Ovary (tissue), 10 donors: ENCODE measurements at places on chromosomes 7 and 10. TPM values are rescaled to one million over a fixed set of nuclear protein-coding genes. Genes with fewer than 3 reads are reported as not detected.

DNA sequence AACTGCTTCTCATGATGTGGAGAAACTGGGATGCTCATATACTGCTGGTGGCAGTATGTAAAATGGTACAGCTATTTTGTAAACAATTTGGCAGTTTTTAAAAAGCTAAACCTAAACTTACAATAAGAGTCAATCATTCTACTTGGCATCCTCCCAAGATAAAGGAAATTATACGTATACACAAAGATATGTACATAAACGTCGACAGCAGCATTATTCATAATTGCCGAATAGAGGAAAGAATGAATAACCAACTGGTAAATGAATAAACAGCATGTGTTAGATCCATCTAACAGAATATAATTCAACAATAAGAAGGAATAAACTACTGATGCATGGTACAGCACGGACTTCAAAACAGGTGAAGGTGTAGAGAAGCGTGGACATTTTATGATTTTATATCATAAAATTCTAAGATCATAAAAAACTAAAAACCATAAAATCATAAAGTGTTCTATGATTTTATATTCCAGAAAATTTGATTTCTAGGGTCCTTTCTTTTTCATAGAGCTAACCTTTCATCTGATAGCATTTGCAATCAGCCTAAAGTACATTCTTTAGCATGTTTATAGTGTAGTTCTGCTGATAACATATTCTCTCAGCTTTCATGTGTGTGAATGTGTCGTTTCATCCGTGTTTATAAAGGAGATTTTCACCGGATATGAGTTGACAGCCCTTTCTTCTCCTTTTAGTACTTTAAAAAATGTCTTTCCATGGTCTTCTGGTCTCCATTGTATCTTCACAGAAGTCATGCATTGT lies 261.5 kb downstream of the DIP2C start:
- no peak for DNase-seq

- no peak for DNase-seq
Observed at GRCh38 chr7:80642871-80643270, 4.4 kb downstream of the CD36 start.

GRCh38 chr7:29341156-29341555 lies 146.6 kb downstream of the CHN2 start:
- DNase-seq: no peak

Gene LRRC17
- 64.3 TPM for total RNA-seq

DNA sequence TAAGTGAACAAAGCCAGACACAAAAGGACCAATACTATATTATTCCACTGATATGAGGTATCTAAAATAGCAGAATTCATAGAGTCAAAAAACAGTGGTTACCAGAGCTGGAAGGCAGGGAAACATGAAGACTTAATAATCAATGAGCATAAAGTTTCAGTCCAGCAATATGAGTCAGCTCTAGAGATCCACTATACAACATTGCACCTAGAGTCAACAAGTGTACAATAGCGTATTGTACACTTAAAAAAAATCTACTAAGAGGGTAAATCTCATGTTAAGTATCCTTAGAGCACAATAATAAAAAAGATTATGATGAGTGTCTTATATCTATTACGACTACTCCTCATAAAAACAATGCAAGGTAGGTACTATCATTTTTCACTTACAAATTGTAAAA lies 36.1 kb downstream of the C10orf90 start:
- DNase-seq: no peak

- DNase-seq: no peak
Observed at GRCh38 chr10:88874281-88874680, 5.8 kb upstream of the STAMBPL1 start.

DNA sequence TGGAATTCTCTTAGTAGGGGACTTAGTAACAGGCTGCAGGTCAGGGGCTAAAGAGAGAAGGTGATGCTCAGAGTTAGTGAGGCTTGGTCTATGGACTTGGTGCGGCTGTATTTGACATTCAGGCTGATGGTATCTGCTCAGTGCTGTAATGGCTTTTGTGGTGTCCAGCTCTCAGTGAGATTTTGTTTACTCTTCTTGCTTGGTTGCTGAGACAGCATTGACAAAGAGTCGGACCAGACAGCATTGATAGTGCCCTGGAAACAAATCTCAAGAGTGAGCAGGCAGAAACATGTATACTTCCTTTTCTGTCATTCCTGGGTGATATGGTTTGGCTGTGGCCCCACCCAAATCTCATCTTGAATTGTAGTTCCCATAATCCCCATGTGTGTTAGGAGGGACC lies 202.0 kb downstream of the STK31 start:
- no peak for DNase-seq

- DNase-seq: no peak
Observed at GRCh38 chr10:5817322-5818047, 4.3 kb upstream of the GDI2 start.

Gene CCDC3
- 23.9 TPM for total RNA-seq

- no peak for DNase-seq
Observed at GRCh38 chr10:127968659-127969058, 61.8 kb downstream of the PTPRE start.

Gene AHR
- total RNA-seq: 22.1 TPM

- DNase-seq: peak; percentile 25
Observed at GRCh38 chr10:79026341-79026761, 42.4 kb upstream of the ZMIZ1 start.

Gene BLNK
- 2.3 TPM for total RNA-seq

Gene NCF1
- total RNA-seq: 1.3 TPM

Gene NYAP1
- total RNA-seq: 8.5 TPM

- DNase-seq: peak; percentile 62
Observed at GRCh38 chr10:43137717-43138020, 576 bp upstream of the CSGALNACT2 start.

Gene DOCK1
- 51.1 TPM for total RNA-seq

- DNase-seq: no peak
Observed at GRCh38 chr7:90655566-90655965, 59.4 kb downstream of the CDK14 start.

Gene GPR158
- total RNA-seq: 0.11 TPM

GRCh38 chr7:99679032-99679399 lies 780 bp downstream of the CYP3A5 start:
- no peak for DNase-seq

DNA sequence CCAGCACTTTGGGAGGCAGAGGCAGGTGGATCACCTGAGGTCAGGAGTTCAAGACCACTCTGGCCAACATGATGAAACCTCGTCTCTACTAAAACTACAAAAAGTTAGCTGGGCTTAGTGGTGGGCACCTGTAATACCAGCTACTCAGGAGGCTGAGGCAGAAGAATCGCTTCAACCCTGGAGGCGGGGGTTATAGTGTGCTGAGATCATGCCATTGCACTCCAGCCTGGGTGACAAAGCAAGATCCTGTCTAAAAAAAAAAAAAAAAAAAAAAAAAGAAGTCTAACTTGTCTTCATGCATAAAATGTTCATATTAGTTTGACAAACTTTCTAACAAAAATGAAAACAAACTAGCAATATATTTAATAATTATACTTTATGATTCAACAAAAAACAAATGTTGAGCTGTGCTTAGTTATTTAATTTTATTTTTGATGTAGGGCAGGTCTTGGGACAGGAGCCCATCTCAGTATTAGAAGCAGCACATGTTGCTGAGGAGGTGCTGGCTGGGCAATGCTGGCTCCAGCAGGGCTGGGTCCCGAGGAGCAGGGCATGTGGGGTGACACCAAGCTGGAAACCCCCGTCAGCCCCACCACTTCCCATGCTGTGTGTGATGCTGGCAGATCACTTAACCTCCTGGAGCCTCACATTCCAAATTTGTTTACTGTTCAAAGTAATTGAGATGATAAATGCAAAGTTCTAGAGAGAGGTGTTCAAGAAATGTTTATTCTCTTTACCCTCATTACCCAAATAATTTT lies 335.3 kb upstream of the KLF6 start:
- no peak for DNase-seq

DNA sequence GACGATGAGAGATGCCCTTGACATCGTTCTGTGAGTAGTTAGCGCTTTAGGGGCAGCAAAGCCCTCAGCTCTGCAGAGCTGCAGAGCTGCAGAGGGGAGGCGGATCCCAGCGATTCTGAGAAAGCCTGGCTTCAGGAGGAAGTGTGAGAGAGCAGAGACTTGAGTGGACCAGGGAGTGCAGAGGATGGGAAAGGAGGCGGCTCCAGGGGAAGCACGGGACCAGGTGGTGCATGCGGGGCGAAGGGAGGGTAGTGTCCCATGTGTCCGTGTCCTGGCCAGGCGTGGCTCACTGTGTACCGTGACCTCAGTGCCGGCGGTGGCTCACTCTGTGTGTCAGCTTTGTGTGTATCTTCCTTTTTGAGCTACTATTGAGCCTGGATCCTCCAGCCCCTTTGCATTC lies 250.8 kb upstream of the PITRM1 start:
- DNase-seq: no peak

- DNase-seq: no peak
Observed at GRCh38 chr10:48807791-48808470, 123.3 kb downstream of the WDFY4 start.

DNA sequence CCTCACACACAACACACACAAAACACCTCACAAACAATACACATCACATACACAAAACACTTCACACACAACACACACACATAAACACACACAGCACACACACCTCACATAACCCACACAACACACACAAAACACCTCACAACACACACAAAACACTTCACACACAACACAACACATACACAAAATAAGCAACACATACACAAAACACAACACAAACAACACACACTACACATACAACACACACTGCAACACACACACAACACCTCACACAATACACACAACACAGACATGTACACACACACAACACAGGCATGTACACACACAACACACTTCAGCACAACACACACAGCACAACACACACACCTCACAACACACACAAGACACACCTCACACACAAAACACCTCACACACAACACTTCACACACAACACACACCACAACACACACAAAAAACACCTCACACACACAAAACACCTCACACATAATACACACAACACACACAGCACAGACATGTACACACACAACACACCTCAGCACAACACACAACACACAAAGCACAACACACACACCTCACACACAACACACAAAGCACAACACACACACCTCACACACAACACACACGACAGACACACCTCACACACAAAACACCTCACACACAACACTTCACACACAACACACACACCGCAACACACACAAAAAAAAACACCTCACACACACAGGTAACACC lies 107.5 kb downstream of the TNS3 start:
- no peak for DNase-seq

Gene OIT3
- 0.25 TPM for total RNA-seq

Gene SPOCK2
- total RNA-seq: 7.4 TPM

GRCh38 chr10:130138479-130138866 lies 2.3 kb downstream of the GLRX3 start:
- no peak for DNase-seq

Gene EGR2
- total RNA-seq: 2.3 TPM

DNA sequence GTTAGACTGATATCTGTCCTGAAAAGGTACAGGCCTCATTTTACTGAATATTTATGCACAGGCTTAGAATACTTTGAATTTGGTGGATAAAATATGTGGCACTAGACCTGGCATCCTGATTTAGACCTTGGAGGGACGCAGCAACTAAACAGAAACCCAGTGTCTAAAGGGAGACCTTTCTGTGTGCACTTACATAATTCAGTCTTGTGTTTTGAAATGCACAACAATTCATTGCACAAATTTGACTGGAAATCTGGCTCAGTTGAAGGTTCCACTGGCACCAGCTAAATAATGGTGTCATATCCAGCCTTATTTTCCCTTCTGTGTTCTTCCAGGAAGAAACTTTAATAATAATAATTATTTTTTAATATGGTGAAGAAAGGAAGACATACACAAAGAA lies 142.1 kb downstream of the SND1 start:
- no peak for DNase-seq

Gene ZSCAN25
- total RNA-seq: 21.1 TPM

- DNase-seq: no peak
Observed at GRCh38 chr7:92656121-92656520, 65.9 kb upstream of the FAM133B start.

- no peak for DNase-seq
Observed at GRCh38 chr10:8060010-8060703, 5.7 kb downstream of the GATA3 start.

Gene GLI3
- 67.1 TPM for total RNA-seq

Gene C10orf143
- total RNA-seq: 10.3 TPM

Gene PRSS1
- total RNA-seq: 2.6 TPM

Gene TAS2R5
- total RNA-seq: 1.2 TPM

- peak; percentile 35 for DNase-seq
Observed at GRCh38 chr7:140810830-140811556, 113.7 kb downstream of the BRAF start.

DNA sequence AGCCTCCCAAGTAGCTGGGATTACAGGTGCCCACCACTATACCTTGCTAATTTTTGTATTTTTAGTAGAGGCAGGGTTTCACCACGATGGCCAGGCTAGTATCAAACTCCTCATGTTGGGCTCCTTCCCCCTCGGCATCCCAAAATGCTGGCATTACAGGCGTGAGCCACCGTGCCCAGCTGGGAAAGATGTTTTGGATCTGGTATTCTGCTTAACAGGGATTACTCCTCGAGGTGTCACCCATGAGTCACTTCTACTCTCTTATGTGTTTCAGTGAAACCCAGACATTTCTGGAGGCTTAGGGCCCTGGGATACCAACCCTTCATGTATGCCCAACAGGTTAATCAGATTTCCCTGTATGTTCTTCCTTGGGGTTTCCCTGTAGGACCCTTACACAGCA lies 11.8 kb upstream of the OPN4 start:
- no peak for DNase-seq

DNA sequence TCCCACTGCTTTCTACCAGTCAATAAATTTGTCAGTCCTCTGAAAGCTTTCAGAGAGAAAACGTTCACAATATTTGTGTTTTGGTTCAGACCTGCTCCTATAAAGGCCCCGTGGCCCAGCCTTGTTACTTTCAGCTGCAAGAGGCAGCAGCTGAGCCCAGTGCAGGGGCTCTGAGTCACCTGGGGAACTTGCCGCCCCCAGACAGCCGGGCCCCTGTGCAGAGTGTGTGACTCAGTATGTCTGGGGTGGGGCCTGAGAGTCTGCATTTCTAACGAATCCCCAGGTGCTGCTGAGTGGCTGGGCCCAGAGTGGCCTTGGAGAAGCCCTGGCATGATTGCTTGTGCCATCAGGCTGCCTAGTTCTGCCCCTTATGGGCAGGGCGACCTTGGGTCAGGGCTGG lies 303.5 kb downstream of the PAXIP1 start:
- no peak for DNase-seq

Gene DCLRE1A
- total RNA-seq: 6.6 TPM

GRCh38 chr7:44735403-44736165 lies 13.1 kb upstream of the ZMIZ2 start:
- no peak for DNase-seq

- no peak for DNase-seq
Observed at GRCh38 chr10:74967911-74968666, 141.7 kb downstream of the KAT6B start.
